ENCODE measurements at places on chromosomes 7 and 10. TPM values are rescaled to one million over a fixed set of nuclear protein-coding genes. Genes with fewer than 3 reads are reported as not detected.

DNA sequence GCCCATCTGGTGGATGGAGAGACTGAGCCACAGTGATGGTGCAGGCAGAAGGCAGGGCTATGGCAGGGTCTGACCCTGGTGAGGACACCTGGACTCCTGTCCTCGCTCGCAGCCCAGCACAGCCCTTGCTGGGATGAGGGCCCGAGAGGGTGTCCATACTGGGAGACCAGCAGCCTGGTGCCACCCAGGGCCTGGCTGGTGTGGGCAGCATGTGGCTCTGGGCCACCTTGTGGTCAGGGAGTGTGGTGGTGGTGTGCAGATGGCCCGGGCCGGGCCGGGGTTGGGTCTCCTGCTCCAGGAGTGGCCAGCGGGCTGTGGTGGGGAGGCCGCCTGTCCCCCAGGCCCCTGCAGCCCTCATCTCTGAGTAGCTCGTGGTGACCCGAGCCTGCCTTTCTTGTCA lies 14.9 kb downstream of the ADCY1 start:
- DNase-seq = no peak

GRCh38 chr7:92782236-92782635 lies 54.1 kb downstream of the CDK6 start:
- DNase-seq = no peak

DNA sequence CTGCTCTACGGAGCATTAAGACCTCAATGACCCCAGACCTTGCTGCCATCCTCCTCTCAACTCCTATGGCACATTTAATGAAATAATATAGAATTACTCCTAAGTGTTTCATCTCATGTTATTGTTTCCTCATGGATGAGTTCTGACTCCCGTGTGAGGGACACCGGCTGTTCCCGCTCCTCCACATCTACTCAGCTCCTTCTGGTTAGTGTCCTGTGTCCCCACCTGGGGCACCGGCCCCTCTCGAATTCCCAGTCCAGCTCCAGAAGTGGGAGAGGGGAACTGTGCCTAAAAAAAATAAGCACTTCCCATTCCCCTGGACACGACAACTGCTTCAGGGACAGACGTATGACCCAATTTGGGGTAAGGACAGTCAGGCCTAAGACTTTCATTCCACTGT lies 58.3 kb downstream of the PIP4K2A start:
- DNase-seq = no peak

DNA sequence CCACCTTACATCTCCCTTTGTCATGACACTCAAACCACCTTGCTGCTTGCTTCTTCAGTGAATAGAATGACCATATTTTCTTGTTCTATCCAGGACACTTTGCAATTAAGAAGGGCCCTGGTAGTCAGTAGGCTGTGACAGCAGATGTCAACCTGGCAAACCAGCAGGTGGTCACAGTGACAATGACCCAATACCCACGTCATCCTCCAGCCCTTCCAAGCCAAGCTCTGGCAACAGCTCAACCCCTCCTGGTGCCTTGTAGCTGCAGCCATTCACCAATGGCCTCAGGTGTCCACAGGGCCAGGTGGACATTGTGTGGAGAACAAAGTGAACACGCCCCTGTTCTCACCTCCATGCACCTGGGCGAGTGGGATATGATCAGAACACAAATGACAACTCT lies 87.6 kb upstream of the MACROH2A2 start:
- DNase-seq = no peak

The EIF3A gene
- total RNA-seq = 170 TPM

- DNase-seq = no peak
These were observed 162.7 kb downstream of the PTPN20 start for GRCh38 chr10:47073967-47074366.

The CTNNA3 gene
- total RNA-seq = 2.7 TPM

Measured in SJCRH30 (cell line).